B cell (primary cell): ENCODE measurements at places on chromosomes 1 and 21.

DNA sequence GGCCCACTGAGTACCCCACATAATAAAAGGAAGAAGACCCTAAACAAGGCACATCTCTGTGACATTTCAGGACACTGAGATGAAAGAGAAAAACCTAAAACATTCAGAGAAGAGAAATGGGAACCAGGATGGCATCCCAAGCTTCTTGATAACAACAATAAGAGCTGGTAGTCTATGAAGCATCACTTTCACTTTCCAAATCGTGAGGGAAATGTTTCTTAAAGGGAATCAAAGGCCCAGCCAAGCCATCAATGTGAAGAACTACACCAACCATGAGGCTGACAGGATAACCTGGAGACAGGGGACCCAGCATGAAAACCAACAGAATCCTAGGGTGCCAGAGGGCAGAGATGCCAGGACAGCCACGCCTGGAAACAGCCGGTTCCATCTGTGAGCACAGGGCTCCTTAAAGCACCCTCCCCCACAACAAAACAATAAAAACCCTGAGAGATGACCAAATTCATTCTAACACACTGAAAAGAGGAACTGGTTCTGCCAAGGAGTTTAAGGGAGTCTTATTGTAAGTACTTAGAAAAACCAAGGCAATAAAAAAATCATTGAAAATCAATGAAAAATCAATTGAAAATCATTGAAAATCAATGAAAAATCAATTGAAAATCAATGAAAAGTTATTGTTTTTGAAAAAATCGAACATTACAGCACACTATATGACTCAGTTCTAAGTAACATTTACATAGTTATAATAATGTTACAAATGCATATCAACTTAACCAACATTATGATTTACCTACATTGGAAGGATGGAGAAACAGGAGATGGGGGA lies 141.5 kb upstream of the ERG start:
- DNase-seq = peak; percentile 6

DNA sequence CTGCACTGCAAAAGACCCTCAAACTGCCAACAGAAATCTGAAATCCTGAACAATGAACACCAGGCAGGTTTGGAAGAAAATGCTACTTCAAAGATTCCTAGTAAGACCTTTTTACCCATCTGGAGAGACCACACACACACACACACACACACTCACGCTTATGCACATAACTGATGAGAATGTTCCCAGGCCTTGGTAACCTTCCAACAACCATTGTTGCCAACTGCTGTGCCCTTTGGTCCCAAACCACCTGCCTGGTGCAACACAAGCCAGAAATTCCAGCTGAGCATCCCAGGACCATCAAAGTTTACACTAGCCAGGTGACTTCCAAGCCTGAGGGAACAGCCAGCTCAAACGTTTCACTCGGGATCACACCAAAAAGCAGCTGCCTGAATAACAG lies 56.9 kb downstream of the SEC16B start:
- no peak for DNase-seq

GRCh38 chr1:8182034-8182761 lies 135.7 kb upstream of the SLC45A1 start:
- no peak for DNase-seq

- peak; percentile 51 for DNase-seq
These were observed 624 bp downstream of the SLC41A1 start for GRCh38 chr1:205812271-205812877.

DNA sequence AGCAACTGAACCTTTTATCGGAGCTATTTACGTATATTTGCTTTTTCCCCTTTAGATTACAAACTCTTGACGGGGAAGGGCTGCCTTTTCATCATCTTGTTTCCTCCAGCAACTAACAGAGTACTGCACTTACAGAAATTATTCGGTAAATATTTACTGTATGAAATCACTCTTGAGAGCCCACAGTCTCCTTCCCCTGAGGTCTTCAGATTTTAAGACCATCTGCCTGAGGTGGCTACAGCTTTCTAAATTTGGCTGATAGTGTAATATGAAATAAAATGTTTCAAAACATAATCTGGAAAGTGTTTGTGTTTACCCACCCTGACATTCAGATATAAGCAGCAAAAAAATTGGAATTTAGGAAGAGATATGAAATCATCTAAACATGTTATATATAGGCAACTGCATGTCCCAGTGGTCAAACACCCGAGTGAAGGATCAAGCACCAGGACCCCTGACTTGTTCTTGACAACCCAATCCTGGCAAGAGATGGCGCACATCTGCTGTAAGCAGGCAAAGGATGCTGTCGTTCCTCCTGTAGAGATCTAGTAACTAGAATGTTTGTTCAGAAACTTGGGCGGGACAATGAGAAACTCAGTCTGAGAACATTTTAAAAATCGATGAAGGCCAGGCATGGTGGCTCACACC lies 60.9 kb downstream of the SIPA1L2 start:
- no peak for DNase-seq

DNA sequence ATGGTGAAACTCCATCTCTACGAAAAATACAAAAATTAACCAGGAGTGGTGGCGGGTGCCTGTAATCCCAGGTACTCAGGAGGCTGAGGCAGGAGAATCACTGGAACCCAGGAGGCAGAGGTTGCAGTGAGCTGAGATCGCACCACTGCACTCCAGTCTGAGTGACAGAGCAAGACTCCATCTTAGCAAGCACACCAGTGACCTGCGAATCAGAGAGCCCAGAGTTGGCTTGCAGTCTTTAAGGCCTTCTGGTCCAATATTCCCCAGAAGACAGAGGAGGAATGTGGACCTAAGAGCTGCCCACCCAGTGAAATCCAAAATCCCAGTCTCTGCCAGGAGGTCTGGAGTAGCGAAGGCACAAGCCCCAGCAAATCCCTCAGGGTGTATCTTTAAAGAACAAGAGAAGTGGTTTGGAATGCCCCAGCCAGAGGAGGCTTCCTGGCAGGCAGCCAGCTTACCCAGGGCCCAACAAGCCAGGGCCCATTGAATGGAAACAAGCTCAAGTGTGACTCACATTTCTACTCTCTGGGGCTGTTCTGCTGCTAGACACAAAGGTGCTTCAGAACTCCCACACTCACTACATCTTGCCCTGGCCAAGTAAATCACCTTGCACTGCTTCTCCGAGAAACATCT lies 23.9 kb downstream of the GPR161 start:
- no peak for DNase-seq
